ENCODE measurements at places on chromosomes 5 and 9. TPM values are rescaled to one million over a fixed set of nuclear protein-coding genes. Genes with fewer than 3 reads are reported as not detected.

Gene MSX2
- 1.9 TPM for total RNA-seq

Gene RAD17
- total RNA-seq = 18.3 TPM

- DNase-seq = no peak
These were observed 39.2 kb downstream of the NSG2 start for GRCh38 chr5:174084691-174085154.

- DNase-seq = no peak
These were observed 132.1 kb upstream of the PPP1R26 start for GRCh38 chr9:135347461-135347860.

DNA sequence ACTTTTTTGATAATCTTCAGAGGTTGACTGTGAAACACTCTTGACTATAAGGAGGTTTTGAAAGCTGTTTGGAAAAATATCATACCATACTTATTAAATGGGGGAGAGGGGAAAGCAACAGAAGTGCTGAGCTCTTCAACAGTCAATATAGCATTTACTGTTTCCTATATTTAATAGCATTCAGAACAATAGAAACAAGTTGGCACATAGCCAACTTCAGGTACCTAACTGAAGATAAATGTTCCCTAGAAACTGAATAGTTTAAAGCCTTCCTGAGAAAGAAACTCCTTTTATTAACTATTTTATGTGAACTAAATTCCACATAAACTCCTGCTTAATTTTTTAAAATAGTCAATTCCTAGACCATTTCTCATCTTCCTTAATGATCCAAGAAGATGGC is 26.3 kb downstream of the SLC31A1 start:
- DNase-seq = no peak

GRCh38 chr9:131609099-131609830 is 63.9 kb downstream of the PRRT1B start:
- peak; percentile 67 for DNase-seq

DNA sequence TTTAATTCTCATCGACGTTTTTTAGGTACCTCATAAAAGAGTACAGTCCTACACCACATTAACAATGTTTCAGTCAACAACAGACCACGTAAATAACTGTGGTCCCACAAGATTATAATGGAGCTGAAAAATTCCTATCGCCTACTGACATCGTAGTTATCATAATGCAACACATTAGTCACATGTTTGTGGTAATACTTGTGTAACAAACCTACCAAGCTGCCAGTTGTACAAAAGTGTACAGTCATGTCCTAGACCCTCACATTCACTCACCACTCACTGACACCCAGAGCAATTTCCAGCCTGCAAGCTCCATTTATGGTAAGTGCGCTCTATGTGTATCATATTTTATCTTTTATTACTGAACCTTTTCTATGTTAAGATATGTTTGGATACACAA is 16.8 kb downstream of the GNAQ start:
- DNase-seq = no peak

- DNase-seq = no peak
These were observed 112.1 kb downstream of the ST8SIA4 start for GRCh38 chr5:100790951-100791350.

DNA sequence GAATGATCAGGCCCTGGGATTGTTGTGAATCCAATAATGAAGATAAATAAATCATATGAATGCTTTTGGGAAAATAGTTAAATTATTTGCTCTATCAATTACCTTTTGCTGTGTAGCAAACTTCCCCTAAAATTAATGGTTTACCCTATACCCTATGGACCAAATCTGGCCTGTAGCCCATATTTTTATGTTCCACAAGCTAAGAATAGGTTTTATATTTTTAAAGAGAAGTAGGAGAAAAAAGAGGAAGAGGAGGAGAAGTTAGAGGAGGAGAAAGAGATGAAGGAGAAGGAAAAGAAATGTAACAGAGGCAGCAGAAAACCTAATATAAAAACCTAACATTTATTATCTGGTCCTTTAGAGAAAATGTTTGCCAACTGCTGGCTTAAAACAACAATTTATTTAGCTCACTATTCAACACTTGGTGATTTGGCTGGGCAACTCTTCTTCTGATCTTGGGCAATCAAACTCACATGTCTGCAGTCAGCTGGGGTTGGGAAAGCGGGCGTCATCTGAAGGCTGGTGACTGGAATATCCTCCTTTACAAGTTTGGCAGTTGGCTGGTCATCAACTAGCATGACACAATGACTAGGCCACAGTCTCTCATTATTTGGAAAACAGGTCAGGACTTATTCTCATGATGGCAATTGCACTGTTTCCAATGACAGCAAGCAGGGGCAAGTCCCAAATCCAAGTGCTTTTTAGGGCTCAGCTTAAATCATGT is 522.9 kb downstream of the RASEF start:
- no peak for DNase-seq

Gene MARCOL
- not detected for total RNA-seq

- no peak for DNase-seq
These were observed 57.1 kb downstream of the MAST4 start for GRCh38 chr5:66653325-66653724.

DNA sequence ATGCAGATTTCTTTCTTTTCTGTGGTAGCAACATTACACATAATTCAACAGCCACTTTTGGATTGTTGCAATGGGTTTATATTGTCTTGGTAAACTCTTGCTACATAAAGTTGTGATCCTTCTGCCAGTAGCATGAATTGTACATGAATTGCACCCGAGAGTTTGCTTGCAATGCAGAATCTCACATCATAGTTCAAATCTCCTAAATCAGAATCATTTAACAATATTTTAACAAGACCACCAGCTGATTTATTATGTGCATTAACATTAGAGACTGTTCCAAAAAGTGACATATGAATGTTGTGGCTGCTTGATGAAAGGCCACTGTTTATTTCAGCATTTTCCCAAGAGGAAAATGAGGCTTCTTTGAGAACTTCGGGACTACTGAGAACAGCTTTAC is 1491.8 kb upstream of the NUDT12 start:
- DNase-seq = no peak

DNA sequence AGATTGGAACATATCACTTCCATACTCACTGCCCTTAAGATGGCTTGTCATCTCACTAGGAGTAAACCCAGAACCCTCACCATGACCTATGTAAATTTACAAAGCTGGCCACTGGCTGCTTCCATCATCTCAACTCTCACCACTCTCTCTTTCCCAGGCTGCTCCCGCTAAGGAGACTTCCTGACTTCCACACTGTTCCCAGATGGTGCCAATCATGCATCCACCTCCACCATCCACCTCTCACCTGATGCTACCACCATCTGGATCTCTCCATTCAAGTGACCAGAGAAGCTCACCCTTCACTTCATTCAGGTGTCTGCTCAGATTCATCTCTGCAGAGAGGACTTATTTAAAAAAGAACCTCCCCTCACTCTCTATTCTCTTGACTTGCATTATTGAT is 91.3 kb downstream of the HTR4 start:
- no peak for DNase-seq

DNA sequence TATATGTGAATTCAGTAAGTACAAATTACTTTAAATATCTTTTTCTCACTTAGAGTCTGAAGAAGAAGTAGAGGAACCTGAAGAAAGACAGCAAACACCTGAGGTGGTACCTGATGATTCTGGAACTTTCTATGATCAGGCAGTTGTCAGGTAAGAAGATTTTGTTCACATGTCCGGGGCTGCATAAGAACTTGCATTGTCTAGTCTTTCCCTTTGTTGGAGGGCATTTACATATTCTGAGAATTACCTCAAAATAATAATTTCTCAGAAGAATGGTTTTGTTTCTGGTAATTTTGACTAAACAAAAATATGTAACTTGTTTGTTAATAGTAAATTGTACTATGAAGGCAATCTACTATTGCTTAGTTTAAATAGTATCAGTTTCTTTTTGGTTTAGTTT is 23.7 kb downstream of the G3BP1 start:
- DNase-seq = no peak

Gene NPR3
- total RNA-seq = 16.3 TPM

DNA sequence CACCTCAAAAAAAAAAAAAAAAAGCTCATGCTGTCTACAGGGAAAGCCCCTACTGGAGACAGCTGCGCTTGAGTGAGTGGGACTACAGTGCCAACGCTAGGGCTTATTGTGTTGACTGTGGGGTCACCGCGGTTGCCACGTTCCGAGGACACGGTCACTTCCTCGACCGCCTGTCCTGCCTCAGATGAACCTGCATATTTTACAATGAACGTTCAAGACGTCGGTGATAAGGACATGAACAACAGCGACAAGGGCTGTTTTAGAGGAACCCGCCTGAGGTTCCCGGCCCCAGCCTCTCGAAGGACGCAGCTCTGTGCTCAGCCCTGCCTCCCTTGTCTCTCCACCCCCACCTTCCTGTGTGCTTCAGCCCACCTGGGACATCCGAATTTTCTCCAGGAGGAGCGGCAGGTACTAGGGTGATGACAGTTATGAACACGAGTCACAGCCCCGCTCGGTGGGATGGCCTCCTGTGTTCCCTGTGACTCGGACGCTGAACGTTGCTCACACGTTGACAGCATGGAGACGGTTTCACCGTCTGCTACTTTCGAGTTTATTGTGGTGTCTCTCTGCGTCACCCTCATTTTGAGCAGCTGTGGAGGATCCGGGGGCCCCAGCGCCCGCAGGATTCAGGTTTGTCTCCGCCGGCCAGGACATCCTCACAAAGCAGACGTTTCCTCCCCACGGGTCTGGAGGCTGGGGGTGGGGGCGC is 11.3 kb upstream of the DIPK1B start:
- peak; percentile 26 for DNase-seq

Gene RANBP17
- total RNA-seq = 3.9 TPM

Gene PPP2R2B
- total RNA-seq = 0.12 TPM

Gene TMEM174
- total RNA-seq = not detected

- DNase-seq = no peak
These were observed 73.8 kb upstream of the SLIT3 start for GRCh38 chr5:169374761-169375160.

Gene PCDHB15
- 2.6 TPM for total RNA-seq

DNA sequence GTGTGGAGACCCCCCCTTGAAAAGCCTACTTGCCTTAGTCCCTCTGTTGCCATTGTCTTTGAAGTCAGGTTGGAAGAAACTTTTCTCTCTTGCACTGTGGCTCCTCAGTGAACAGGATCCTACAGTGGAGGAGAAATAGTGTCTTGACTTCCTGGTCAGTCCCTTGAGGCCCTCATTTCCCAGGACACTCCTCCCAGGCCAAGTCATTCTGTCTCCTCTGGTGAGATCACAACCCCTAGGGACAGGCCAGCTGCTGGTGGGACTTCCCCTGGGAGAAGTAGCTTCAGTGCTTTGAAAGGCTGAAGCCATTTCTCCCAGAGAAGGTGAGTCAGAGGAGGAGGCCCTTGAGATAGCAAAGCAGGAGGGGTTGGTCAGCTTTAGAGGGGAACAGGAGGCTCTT is 10.1 kb upstream of the GRIA1 start:
- DNase-seq = no peak

Gene KCTD16
- not detected for total RNA-seq

DNA sequence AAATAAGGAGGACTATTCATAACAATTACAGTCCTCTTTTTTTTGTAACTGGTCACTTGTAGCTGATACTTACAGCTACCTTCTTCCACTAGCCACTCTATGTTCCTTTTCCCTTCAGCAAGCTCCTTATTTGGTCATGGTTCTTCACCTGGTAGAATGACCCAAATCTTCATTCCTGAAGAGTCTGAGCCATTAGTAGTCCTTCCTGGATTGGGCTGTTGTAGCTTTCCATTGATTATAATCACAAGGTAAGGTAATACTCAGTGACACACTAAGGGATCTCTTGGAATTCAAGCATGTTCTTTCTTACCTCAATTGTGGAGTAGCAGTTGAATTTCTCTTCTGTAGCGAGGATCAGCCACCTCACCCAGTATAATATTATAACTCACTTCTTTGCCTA is 25.5 kb upstream of the ITGA2 start:
- no peak for DNase-seq

GRCh38 chr5:157175071-157175612 is 5.5 kb upstream of the ITK start:
- no peak for DNase-seq

DNA sequence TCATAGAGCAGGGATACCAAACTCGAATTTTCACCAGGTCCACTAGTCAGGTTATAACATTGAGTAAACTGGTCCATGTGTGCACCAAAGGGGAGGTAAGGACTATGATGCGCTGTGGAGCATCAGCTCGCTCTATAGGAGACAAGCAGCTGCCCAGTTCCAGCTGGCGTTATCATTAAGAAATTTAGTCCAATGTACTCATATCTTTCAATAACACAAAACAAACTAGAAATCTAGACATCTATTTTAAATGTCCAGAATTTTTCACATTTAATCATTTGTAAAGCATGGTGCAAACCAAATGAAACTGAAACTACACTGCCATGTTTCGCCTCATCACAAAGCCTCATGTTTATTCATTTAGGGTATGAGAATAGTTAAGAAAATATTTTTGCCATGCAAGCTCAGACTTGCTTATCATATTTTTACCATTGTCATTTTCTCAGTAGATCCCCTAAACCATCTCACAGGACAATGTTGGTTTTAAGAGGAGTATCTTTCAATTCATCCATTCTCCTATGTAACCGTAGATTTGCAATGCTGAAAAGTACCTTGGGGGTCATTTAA is 50.9 kb downstream of the ZNF474 start:
- DNase-seq = no peak

- no peak for DNase-seq
These were observed 237.6 kb downstream of the NNT start for GRCh38 chr5:43840424-43841125.

GRCh38 chr9:114493521-114494184 is 11.6 kb downstream of the WHRN start:
- no peak for DNase-seq

- no peak for DNase-seq
These were observed 195.7 kb downstream of the CD180 start for GRCh38 chr5:67000794-67001475.

DNA sequence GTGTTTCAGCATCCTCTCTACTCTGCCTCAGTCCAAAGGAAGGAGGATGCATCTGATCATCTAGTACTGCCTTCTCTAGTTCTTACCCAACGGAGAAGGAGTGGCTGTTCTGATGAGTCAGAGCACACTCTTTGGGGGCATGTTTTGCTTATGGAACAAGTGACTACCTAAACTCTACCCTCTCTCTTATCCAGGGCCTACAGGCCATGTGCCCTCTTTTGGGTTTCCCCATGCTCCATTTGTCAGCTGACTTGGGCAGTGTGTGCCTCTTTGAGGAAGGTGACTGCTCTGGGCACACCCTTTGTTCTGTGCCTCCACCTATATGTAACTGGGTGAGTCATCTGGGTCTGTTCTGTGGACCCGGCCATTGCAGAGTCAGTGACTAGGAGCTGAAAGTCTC is 89.6 kb upstream of the BNC2 start:
- no peak for DNase-seq

- no peak for DNase-seq
These were observed 25.1 kb downstream of the CARTPT start for GRCh38 chr5:71744009-71744790.

- DNase-seq = no peak
These were observed 133.3 kb upstream of the SMARCA2 start for GRCh38 chr9:1881708-1882295.

All from left ventricle myocardium superior (tissue), 1 donor.